ENCODE measurements at places on chromosomes 13 and 19. TPM values are rescaled to one million over a fixed set of nuclear protein-coding genes. Genes with fewer than 3 reads are reported as not detected.

DNA sequence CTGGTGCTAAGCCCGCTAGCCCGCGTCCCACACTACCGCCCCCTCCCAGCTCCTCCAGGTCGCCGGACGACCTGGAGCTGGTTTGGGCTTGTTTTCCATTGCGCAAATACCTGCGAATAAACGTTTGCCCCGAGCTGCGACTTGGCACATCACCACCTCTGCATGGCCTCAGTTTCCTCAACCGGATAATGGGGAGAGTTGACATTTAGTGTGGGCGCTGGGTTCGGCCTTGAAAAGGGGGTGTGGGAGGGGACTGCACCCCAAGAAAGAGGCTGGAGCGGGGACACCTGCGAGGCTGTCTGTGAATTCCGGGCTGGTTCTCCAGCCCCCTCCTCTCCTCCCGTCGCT lies 11.0 kb upstream of the JUND start:
- peak overlapping the region; percentile 58 for H3K4me3 ChIP-seq
- H3K27me3 ChIP-seq, result no peaks in the 10 kb centered on the region
- peaks cover 24% of the 10 kb centered on the region for H3K4me1 ChIP-seq
- H3K36me3 ChIP-seq, result no peaks in the 10 kb centered on the region
- peak overlapping the region; percentile 96 for H3K27ac ChIP-seq
- DNase-seq, result no peak

DNA sequence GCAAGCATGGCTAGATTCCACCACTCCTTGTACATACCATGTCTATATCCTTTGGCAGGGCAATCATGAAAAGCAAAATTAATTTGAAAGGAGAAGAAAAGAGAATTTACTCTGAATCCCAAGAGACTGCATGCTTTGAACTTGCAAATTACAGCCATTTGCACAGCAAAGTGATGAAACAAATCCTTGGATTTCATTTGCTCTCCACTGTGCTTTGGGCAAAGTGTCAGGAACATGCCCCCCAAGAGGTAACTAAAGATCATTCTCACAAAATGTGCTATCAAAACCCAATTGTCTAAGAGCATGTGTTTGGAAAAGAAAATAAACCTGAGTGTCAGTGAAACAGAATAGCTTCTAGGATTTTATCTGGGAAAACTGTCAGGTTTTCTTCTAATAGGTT lies 298.5 kb downstream of the GPC6 start:
- no peak for DNase-seq
- no peaks in the 10 kb centered on the region for H3K27me3 ChIP-seq
- no peaks in the 10 kb centered on the region for H3K4me1 ChIP-seq

IFNL1 gene
- total RNA-seq, result not detected

DNA sequence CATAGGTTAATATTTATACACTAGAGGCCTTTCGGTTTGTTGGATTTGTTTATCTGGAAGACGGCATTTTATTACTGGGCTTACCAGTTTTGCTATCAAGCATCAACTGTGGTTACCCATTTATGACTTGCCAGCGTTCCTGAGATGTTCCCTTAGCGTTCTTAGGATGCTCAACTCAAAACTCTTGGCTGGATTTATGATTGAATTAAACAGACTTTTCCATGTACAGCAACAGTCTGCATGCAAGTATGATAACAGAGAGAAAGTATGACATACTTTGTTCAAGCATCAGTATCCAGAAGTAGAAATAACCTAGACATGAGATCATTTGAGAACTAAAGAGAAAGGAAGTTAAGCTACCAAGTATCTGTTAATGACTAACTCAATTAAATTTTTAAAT lies 29.9 kb upstream of the RNF113B start:
- no peak overlapping the region for H3K27ac ChIP-seq
- H3K4me1 ChIP-seq, result peaks cover 8% of the 10 kb centered on the region
- DNase-seq, result no peak
- no peaks in the 10 kb centered on the region for H3K36me3 ChIP-seq

DNA sequence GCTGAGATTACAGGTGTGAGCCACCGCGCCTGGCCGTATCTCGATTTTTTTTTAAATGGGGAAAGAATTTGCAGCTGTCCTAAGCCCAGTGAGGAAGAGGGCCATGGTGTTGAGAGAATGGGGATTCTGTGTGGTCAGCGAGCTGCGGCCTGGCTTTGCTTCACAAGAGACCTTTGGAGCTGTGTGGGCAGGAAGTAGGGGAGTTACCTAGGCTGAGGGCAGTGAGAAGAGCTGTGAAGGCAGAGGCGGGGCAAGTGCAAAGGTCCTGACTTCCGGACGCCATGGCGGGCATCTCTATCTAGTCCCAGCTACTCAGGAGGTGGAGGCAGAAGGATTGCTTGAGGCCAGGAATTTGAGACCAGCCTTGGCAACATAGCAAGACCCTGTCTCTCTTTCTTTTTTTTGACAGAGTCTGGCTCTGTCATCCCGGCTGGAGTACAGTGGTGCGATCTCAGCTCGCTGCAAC lies 4.9 kb downstream of the AP2A1 start:
- H3K4me3 ChIP-seq, result no peak overlapping the region
- peaks cover 39% of the 10 kb centered on the region for H3K36me3 ChIP-seq
- DNase-seq, result no peak

DNA sequence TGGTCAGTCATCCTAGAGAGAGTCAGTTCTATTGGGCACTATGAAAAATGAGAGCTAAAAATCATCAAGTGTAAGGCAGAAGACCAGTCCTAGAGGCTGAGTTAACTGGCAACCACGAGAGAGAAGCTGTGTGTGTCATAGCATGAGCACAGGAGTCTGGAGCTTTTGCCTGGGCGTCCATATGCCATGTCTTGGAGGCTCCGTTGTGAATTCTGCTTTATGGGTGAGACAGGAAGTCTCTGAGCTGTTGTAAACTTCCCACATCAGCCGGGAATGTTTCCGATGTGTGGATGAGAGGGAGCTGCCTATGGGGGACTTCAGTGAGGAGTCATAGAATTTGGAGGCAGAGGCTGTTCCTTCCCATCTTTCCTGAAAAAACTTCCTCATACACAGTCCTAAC lies 120.0 kb downstream of the ITGBL1 start:
- no peak overlapping the region for H3K4me3 ChIP-seq
- H3K36me3 ChIP-seq, result no peaks in the 10 kb centered on the region
- DNase-seq, result no peak
- H3K27ac ChIP-seq, result no peak overlapping the region
- H3K27me3 ChIP-seq, result no peaks in the 10 kb centered on the region

THSD1 gene
- not detected for total RNA-seq

- DNase-seq, result no peak
- no peaks in the 10 kb centered on the region for H3K36me3 ChIP-seq
- no peaks in the 10 kb centered on the region for H3K4me1 ChIP-seq
- H3K27me3 ChIP-seq, result no peaks in the 10 kb centered on the region
- H3K4me3 ChIP-seq, result no peak overlapping the region
- H3K27ac ChIP-seq, result no peak overlapping the region
These were observed 8.2 kb downstream of the SERTM1 start for GRCh38 chr13:36681894-36682624.

GRCh38 chr13:31221057-31221456 lies 21.3 kb downstream of the B3GLCT start:
- no peak overlapping the region for H3K4me3 ChIP-seq
- no peaks in the 10 kb centered on the region for H3K27me3 ChIP-seq
- DNase-seq, result no peak
- no peak overlapping the region for H3K27ac ChIP-seq
- no peaks in the 10 kb centered on the region for H3K4me1 ChIP-seq
- H3K36me3 ChIP-seq, result no peaks in the 10 kb centered on the region

DNA sequence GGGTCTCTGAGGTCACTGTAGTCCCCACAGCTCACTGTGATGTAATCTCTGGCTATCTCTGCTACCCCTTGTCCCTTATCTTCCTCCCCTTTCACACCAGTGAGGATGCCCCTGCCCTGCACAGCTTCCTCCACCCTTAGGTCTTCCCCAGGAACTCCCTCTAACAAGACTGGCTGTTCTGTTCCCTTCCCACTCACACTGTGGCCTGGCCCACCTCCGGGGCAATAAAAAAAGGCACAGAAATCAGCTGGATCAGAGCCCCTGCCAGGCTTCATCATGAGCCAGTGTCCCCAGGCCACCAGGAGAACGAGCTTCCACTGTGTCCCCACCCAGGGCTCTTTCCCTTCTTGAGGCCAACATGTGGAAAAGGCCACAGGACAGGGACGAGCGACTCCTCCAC lies 4.6 kb downstream of the CEACAM3 start:
- H3K36me3 ChIP-seq, result no peaks in the 10 kb centered on the region
- H3K27me3 ChIP-seq, result no peaks in the 10 kb centered on the region
- DNase-seq, result no peak
- H3K4me1 ChIP-seq, result no peaks in the 10 kb centered on the region
- no peak overlapping the region for H3K27ac ChIP-seq

DNA sequence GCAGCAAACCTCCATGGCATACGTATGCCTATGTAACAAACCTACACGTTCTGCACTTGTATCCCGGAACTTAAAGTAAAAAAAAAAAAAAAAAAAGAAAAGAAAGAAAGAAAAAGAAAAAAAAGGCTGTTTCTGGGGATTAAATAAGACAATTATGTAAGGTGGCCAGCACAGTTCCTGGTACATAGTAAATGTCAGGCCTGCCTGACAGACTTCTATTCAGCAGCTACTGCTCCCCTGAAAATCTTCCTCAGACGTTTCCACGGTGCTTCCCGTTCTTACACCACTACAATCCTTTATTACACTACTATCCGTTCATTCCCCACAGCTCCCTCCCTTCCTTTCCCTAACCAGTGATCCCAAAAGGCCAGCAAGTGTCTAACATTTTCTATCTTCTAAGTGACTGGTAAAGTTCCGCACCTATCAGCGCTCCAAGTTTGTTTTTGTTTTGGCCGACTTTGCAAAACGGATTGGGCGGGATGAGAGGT lies 636 bp upstream of the RB1 start:
- peaks cover 42% of the 10 kb centered on the region for H3K4me1 ChIP-seq
- H3K27ac ChIP-seq, result peak overlapping the region; percentile 99
- no peak for DNase-seq
- peak overlapping the region; percentile 86 for H3K4me3 ChIP-seq
- H3K36me3 ChIP-seq, result peaks cover 3% of the 10 kb centered on the region
- no peaks in the 10 kb centered on the region for H3K27me3 ChIP-seq

Data from stomach (tissue), 19 donors.